Fibroblast of skin of right quadriceps (primary cell): ENCODE measurements at places on chromosomes 5 and 9.

DNA sequence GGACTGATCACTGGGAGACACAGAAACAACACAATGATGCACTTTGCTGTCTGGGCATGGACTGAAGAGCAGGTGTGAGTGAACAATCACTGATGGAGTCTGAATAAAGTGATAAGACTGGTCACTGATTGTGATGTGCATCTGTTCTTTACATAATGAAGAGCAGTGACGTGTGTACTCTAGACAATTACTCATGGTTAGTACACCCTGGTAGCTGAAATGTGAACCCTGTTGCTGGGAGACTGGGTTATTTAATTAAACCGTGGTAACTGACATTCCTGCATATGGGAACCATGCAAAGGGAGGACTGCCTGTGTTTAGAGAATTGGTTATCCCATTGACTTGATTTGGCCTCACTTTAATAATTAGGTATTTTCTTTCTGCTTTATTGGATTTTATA is 202.9 kb downstream of the NR2F1-AS1 start:
- peak; percentile 55 for DNase-seq

DNA sequence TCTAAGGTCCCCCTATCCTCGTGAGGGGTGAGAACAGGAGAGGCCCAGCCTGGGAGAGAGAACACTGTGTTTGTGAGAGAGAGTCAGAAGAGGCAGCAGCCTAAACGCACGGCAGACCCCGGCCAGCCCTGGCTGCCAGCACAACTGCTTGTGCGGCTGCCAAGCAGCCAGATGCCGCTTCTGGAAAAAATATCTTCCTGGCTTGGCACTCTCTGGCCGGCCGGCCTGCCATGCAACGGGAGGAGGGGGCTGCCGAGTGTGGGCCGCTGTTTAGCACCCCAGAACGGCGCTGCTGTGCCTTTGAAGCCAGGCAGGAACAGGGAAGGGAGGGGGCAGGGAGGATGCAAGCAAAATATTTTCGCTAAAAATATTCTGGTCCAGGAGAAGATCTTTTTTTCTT is 105.0 kb downstream of the FGF18 start:
- DNase-seq: no peak

- peak; percentile 59 for DNase-seq
Measured at GRCh38 chr5:120375248-120375647, 88.9 kb upstream of the PRR16 start.

DNA sequence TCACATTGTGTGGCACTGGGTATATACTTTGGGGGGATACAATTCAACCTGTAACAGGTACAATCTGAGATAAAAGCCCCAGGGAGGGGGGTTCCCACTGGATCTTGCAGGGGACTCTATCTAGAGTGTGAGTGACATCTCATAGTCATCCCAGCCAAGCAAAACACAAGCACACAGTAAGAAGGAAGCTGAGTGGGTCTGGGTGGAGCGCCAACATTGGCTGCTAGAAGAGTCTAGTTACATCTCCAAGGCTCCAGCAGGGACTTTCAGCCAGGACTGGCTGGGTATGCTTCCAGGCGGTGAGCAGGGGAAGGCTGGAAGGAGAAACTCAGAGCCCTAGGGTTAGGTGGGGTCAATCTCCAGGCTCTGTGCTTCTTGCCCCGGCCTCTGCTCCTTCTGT is 53.0 kb downstream of the IL31RA start:
- DNase-seq: no peak
